ENCODE measurements at places on chromosomes 3 and 15.

GRCh38 chr15:85027421-85027820, 45.8 kb downstream of the PDE8A start:
- no peak for DNase-seq

DNA sequence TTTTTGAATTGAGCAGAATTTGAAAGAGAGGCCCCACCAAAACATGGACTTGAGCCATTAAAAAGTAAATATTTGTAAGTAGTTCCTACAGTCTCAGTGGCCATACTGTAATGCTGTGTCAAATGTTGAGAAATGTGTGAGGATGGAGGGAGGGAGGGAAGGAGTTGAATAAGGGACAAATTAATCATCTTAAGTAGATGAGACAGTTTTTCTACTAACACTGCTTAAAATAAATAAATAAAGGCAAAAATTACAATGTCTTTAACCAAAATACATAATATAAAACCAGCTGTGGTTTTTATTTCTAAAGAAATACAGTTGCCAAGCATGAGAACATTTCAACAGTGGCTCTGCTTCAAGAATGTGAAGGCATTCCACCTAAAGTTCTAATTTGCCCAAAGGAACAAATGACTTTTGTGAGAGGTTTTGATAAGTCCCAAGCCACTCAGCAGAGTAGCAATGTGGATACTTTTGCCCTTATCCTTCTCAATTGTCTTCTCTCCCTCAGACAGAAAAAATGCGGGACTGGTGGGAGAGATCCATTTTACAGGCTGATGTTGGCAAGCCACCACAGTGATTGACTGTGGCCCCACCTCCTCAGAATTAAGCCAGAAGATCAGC, 427.0 kb upstream of the RARB start:
- no peak for DNase-seq

DNA sequence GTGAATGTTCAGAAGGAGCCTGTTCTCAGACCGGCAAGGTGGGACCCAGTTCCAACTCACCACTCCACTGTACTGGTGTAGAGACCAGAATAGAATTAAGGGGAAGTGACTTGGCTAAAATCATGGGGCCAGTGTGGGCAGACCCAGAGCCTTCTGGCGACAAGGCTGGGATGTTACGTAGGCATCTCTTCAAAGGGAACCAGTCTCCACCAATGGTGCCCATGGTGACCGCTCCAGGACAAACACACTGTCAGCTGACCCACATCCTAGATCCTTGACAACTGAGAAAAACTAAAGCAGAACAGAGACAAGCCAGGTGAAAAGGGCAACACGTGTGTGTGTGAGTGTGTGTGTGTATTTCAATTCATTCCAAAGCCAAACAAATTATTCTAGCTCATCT, 321.7 kb upstream of the FRG2C start:
- DNase-seq: no peak

DNA sequence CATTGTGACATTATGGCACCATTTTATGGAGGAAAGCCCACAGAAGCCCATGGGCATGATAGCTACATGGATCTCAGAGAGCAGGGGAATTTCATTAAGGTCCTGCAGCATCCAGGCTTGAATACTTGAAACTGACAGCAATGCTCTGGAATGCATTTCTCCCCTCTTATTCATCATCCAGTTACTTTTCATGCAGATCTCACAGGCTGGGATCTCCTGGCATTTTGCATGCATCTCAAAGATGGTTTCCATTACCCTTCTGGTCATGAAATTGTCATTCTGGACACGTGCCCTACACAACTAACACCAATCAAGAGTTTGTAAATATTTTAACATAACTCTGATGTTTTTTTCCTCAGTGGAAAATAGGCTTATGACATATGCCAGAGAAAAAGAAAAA, 32.4 kb downstream of the VGLL3 start:
- DNase-seq: no peak

DNA sequence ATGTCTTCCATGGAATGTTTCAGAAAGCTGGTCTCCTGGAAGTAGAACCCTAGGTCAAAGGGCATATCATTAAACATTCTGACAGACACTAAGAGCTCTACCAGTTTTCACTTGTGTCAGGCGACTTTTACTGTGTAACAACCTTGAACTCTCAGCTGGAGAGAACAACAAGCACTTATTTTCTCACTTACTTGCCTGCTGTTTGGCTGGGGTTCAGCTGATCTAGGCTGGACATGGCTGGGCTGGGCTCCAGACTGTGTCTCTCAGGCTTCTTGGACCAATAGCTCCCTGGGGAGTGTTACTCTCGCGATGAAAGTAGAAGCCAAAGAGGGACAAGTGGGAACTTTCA, 527.3 kb downstream of the SHQ1 start:
- DNase-seq: no peak

DNA sequence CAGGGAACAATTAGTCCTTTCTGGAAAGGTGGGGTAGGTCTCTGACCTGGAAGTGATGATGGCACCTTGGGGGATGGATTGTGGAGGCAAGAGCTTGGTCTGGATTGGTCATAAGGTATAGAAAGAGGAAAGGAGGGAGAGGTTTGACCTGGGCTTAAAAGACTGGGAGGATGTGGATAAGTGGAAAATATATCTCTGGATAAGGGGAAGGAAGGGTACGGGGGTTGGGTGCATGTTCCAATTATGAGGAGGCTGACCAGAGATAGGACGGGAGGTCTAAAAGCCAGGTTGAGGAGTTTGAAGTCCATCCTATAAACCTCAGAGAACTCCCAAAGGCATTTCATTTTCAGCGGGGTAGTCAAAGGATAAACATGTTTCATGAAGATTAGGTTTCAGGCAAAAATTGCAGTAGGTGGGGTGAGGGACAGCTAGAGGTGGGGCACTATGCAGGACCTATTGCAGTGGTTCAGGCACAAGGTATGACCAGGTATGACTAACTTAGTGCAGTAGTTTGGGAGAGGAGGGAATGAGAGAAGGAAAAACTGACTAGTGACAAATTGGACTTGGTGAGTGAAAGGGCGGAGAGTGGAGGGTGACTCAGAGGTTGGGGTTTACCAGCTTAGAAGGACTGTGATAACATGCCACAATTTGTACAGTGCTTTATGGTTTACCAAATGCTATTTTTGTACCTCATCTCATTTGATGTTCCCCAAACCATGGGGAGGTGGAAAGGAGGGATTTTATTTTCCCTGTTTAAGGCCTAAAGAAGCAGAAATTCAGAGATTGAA, 10.7 kb downstream of the PDE8A start:
- DNase-seq: peak; percentile 36

DNA sequence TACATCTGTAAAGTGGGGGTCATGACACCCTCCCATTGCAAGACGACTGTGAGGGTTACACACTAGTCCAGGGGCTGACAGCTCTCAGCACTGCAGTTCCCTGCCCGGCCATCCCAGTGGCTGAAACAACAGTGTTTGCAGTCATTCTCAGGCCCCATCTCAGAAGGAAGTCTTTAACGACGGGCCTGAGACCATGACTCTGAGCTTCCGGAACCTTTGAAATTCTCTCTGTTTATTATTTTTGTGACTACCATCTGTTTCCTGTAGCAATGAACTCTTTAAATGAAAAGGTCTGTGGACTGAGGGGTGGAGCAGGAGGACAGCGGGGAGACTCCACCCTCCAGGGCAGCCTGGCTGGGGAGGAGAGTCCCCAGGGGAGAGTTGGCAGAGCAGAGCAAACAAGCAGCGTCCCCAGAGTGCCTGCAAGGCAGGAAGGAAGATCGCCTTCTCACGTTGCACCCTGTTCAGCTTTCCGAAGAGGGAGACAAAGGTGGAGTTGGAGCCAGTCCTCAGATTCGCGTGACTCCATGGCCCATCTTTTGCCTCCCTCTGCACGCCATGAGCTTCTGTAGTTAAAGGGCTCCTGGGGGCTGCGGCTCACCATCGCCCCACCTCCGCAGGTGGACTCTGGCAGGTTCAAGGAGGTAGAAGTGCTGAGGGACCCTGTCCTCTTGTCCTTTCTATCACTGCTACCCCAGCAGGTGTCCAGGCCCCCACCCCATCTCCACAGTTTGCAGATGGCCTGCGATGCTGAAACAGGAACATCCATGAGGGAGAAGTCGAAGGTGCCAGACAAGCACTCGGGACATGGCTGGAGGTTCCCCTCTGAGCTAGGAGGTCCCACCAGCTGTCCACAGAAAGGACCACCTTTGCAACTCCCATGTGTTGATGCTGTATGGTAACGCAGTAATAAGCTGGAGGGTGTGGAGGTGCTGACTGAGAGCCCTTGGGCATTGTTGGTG, 525.8 kb upstream of the PROK2 start:
- DNase-seq: no peak

GRCh38 chr3:11662392-11662990, 18.8 kb upstream of the VGLL4 start:
- no peak for DNase-seq

DNA sequence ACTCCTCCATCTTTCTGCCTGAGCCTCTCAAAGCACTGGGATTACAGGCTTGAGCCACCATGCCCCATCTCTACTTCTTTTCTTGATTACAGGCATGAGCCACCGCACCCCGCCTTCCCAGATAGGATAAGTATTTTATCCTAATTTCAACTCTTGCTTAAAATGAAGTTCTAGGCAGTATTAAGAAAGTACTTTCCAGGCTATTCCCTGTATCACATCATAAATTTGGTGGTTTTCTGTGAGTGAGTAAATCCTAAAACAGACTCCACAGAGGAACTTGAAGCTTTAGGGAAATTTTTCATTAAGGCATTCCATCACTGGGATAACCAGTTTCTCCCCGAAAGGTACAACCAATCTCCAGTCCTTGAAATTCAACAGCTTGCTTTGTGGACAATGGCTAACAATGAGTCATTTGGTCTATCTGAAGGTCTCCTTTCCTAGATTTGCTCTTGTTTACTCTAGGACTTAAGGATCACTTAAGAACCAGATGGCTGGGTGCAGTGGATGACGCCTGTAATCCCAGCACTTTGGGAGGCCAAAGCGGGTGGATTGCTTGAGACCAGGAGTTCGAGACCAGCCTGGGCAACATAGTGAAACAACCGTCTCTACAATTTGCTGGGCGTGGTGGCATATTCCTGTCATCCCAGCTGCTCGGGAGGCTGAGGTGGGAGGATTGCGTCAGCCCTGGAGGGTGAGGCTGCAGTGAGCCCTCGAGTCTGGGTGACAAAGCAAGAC, 49.7 kb upstream of the SKIL start:
- no peak for DNase-seq

GRCh38 chr3:179236669-179237301, 14.1 kb downstream of the KCNMB3 start:
- DNase-seq: no peak

DNA sequence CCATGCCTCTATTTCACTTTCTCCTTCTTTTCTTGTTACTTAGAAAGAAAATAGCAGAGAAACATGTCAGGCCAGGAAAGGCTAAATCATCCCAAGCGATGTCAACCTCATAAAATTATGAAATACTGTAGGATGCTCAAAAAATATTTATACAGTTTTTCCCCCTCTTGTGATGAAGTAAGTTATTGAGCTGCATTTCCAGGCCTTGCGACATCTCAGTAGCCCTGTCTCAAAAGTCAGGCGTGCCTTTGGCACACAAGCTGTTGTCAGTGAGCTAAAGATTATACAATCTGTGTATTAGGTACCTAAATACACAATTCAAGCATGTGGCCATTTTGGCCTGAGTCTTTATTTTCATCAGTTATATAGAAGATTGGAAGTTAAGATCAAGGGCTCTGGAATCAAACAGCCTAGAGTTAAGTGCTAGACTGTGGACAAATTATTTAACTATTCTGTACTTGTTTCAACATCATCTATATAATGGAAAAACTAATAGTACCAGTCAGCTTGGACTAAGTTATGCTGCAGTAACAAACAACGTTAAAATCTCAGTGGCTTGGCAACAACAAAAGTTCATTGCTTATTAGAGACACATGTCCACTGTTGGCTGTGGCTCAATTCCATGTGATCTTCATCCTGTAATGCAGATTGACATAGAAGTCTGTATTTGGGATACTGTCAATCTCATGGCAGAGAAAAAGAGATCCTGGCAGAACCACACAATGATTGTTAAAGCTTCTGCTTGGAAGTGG, 406.4 kb upstream of the PROK2 start:
- no peak for DNase-seq

- no peak for DNase-seq
These were observed 67.7 kb upstream of the BNC1 start for GRCh38 chr15:83352119-83352518.

- no peak for DNase-seq
These were observed 500.0 kb upstream of the IL12A start for GRCh38 chr3:159488602-159489001.

GRCh38 chr3:11820531-11821041, 26.1 kb downstream of the TAMM41 start:
- DNase-seq: no peak

DNA sequence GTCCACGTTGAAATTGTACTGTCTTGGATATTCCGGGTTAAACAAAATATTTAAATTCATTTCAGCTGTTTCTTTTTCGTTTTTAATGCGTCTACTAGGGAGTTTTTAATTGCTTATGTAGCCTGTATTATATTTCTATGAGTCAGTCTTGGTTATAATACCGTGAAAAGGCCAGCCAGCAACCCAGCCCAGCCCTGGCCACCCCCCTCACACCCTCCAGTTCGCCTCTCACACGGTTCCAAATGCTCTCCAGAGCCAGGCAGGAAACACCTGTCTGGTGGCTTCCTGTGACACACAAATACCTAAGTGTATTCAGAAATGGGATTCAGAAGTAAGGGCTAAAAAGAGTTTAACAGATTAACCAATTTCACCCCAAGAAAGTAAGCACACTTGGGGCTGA, 4.4 kb downstream of the SH3BP5 start:
- DNase-seq: no peak

- DNase-seq: no peak
These were observed 407.0 kb upstream of the RGMA start for GRCh38 chr15:93495799-93496637.

DNA sequence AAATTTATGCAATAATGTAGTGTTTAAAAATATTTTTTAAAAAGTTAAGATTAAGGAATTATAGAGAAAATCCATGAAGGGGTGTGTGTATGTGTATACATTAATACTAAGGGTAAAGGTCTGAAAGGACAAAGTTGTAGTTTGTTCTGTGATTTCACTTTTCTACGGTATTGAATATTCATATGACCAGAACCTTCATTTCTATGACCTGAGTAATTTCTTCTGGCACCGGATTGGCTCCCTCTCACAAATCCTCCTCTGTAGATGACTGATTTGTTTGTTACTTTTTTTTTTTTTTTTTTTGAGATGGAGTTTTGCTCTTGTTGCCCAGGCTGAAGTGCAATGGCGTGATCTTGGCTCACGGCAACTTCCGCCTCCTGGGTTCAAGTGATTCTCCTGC, 20.9 kb downstream of the GMPS start:
- no peak for DNase-seq

GRCh38 chr15:64037966-64038365, 8.3 kb downstream of the DAPK2 start:
- DNase-seq: no peak

DNA sequence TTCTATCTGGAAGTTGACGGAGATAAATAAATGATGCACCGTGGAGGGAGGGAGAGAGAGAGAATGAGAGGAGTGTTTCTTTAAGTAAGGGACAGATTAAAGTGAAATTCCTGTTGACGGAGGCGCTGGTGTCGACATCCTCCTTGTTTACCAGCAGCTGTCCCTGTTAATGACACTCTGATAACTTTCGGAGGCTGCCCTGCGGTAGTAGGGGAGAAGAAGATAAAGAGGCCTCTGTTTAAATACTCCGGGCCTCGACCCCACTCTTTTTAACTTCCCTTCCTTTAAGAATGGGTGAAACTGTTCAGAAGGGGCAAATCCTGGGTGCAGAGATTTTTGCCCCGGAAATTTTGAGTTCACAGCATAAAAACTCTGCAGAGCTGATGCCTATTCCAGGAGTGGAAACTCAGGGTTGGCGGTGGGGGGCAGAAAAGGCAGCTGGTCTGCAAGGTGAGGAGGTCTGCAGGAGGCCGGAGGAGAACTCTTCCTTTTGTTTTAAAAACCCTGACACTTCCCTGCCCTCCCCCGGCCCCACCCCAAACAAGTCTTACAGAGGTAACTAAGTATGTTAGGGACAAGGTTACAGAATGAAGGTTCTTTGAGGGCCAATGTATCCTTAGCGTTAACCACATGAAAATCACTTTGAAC, 276.6 kb upstream of the NR2F2 start:
- no peak for DNase-seq

Data from activated CD8-positive, alpha-beta memory T cell treated with anti-CD3 and anti-CD28 coated beads for 4 hours (primary cell).